ENCODE measurements at places on chromosomes 3 and 15. TPM values are rescaled to one million over a fixed set of nuclear protein-coding genes. Genes with fewer than 3 reads are reported as not detected.

GRCh38 chr3:127673191-127674100, 694 bp downstream of the ABTB1 start:
- no peaks in the 10 kb centered on the region for H3K27me3 ChIP-seq
- peaks cover 28% of the 10 kb centered on the region for H3K36me3 ChIP-seq
- peak; percentile 12 for DNase-seq

- peaks cover 12% of the 10 kb centered on the region for H3K36me3 ChIP-seq
- no peak for DNase-seq
- H3K27ac ChIP-seq, result no peak overlapping the region
- H3K27me3 ChIP-seq, result no peaks in the 10 kb centered on the region
- H3K4me1 ChIP-seq, result peaks cover 15% of the 10 kb centered on the region
These were observed 14.2 kb downstream of the BAHD1 start for GRCh38 chr15:40454904-40455391.

- no peak for DNase-seq
- no peak overlapping the region for H3K27ac ChIP-seq
- no peaks in the 10 kb centered on the region for H3K36me3 ChIP-seq
- H3K4me3 ChIP-seq, result no peak overlapping the region
These were observed 6.2 kb downstream of the CILP start for GRCh38 chr15:65204931-65205660.

Gene SENP8
- total RNA-seq, result 3.5 TPM

Gene FAM43A
- 53.9 TPM for total RNA-seq

Measured in ascending aorta (tissue), 2 donors.